ENCODE measurements at places on chromosomes 5 and 9.

GRCh38 chr9:13069498-13069897, 210.0 kb downstream of the MPDZ start:
- no peak for DNase-seq

DNA sequence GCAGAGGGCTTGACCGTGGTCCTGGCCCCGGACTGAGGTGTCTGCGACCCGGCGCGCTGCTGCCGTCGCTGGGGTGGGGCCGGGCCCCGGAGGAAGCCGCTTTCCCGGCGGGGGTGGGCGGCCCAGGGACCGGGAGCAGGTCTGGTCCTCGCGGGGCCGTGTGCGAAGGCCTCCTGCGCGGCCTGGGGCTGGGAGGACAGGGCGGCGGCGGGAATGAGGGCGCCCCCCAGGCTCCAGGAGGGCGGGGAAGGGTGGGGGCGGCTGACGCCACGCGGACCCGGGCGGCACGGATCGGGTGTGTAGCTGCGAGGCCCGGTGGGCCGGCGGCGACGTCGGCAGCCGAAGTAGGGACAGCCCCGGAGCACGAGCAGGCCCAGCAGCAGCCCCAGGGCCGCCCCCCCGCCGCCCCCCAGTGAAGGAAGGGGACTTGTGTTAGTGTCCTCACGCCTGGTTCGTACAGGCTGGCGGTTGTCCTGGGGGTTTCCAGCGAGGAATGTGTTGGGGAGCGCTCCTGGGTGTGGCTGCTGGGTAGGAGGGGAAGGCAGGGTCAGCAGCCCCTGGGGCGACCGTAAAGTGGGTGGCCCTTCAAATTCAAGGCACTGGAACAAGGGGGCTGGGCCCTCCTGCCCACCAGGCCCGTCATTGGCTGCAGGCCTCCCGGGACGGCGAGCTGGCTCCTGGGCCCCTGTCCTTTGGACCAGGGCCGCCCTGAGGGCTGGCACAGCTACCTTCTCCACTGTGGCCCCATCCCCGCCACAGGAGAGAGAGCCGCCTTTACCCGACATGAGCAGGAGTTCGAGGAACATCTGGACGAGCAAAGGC, 597 bp upstream of the TMEM250 start:
- no peak for DNase-seq

DNA sequence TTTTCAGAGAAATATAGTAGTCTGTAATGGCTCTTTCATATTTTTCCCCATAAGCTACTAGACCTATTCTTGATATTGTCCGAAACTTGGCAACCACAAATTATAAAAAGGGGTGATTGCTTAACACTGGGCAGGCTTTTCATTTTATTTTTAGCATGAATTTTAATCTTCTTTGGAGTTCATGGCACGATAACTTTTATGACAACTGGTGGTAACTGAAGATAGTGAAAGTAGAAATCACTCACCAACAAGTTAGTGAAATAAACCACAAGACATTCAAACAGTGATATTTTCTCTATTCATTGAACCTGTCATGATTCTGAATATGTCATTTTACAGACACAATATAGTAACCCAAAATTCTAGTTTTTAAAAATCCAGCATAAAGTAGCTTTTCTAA, 213.9 kb downstream of the PRDM9 start:
- DNase-seq = no peak

GRCh38 chr5:1892685-1893445, 10.1 kb upstream of the IRX4 start:
- no peak for DNase-seq

- no peak for DNase-seq
These were observed 101.4 kb downstream of the FBXO4 start for GRCh38 chr5:42026446-42026845.

GRCh38 chr9:137138722-137139467, at the start of gene GRIN1:
TSS of gene GRIN1 (plus strand) at chr9:137139154. CDS start at chr9:137139487, 333 bp downstream.
- DNase-seq = no peak

DNA sequence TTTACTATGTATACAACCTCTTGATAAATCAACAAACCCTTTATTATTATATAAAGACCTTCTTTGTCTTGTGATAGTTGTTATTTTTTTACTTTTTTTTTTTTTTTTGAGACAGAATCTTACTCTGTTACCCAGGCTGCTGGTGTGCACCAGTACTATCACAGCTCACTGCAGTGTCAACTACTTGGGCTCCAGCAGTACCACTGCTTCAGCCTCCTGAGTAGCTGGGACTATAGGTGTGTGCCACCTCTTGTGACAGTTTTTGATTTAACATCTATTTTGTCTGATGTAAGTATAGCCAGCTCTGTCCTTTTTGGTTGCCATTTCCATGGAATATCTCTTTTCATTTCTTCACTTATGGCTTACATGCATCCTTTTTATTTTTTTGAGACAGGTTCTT, 42.6 kb downstream of the CREBRF start:
- DNase-seq = no peak

GRCh38 chr5:132663771-132664695, 6.1 kb downstream of the IL13 start:
- no peak for DNase-seq

DNA sequence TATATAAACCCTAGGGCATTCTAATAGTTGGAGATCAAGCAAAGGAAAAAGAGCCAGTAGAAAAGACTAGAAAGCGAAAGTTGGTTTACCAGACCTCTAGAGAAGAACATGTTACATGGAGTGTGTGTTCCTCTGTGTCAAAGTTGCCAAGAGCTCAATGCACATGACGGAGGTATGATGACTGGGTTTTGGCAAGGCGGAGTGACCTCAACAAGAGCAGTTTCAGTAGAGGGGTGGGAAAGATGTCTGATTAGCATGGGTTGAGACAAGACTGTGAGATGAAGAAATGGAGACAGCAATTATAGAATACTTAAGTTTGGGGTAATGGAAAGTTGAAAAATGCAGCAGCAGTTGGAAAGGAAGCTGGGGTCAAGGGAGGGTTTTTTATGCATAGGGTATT, 1.6 kb downstream of the ANKDD1B start:
- DNase-seq = no peak

DNA sequence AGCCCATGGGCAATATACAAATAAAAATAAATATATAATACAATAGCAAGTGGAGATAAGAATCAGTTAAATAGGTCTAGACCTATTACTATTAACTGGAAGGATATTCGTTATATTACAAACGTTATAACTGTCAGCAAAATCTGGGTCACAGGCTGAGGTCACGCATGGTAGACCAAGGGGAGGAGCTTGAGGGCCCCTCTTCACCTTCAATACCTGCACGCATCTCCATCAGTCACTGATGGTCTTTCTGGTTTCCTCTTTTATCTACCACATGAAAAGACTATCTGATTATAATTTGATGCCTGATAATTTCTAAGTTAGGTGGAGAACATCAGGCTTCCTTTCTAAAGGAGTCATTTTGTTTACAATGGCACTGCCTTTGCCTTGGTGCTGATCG, 43.2 kb downstream of the MAT2B start:
- no peak for DNase-seq

DNA sequence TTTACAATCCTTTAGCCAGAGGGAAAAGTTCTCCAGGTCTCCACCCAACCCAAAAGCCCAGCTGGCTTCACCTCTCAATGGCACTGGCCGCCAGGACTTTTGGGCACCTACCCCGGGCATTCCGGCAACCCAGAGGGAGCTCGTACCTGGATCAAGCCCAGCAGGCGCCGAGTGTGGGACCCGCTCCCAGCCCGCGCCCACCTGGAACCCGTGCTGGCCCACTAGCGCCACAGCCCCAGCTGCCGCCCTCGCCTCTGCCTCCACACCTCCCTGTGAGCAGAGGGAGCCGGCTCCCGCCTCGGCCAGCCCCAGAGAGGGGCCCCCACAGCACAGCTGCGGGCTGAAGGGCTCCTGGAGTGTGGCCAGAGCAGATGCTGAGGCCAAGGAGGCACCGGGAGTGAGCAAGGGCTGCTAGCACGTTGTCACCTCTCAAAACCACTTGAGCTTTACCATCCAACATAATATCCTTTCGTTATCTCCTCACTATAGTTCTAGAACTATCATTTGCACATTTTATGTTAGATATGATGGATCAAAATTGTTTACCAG, 69.7 kb downstream of the GCNT1 start:
- DNase-seq = no peak

DNA sequence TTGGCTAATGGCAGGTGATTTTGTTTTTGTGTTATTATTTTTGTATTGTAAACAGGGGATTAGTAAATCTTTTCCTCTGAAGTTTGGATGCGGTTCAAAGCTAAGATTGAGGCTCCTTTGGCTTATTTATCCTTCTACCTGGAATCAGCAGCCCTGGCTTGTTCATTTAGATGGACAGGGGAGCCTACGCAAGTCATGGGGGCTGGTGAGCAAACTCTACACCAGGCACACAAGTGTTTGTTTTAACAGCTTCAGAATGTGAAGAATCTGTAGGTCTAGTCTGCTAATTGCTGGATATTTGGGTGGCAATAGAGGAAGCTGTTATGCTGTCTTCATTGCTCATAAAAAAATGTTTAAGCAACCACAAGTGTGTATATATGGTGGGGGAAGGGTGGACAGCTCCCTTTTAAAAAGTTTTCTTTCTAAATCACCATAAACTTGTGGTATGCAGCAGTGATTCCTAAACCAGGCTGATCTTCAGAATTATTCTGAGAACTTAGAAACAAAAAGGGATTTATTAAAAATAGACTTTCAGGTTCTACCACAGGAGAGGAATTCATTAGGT, 20.7 kb downstream of the ZNF462 start:
- no peak for DNase-seq

DNA sequence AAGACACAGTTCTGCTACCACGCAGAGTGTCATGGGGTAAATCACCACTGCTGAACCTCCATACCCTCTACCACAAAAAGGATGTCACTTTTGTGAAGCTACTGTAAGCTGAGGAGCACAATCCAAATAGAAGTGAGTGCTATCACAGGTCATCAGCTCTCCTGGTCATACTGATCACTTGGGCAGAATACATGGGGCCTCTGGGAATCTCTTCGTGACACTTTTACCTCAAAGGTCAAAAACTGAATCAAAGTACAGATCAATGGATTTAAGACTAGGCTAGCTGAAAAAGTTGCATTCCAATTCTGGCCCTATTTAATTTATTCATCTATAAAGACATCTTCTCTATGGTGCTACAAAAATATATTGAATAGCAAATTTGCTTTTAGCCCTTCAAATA, 115.5 kb downstream of the MPDZ start:
- no peak for DNase-seq

GRCh38 chr9:26234865-26235264, 556.6 kb upstream of the TUSC1 start:
- no peak for DNase-seq

GRCh38 chr9:108272349-108272899, 583.4 kb downstream of the ACTL7B start:
- DNase-seq = no peak

DNA sequence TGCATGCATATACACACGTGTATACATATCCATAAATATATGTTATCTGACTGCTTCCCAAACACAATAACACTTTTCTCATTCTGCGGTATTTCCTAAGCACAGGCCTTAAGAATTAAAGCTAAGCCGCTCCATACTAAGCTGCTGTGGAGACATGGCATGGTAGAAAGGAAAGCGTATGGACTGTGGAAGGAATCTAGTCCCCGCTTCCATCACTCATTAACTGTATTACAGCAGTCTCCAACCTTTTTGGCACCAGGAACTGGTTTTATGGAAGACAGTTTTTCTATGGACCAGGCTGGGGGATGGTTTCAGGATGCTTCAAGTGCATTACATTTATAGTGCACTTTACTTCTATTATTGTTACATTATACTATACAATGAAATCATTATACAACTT, 11.3 kb downstream of the CDKL3 start:
- no peak for DNase-seq

DNA sequence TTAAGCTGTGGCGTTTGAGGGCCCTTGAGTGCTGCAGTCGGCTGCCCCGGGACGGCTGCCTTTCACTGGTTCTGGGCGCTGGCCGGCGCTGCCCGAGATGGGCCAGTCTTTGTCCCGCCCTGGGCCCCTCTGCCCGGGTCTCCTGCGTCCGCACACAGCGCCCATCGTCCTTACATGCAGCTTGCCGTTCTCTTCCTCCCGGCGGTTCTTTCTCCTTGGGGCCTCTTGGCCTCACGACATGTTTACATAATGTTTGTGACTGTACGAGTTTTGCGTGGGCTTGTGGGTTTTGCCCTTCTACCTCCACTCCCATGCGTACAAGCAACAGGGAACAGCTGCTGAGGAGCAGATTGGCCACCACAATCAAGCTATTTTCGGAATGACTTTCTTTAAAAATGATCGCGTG, 618 bp downstream of the TNPO1 start:
- DNase-seq = no peak

GRCh38 chr9:137341227-137341626, 39.2 kb upstream of the NRARP start:
- DNase-seq = no peak

GRCh38 chr5:61516946-61517345, 184.9 kb downstream of the ZSWIM6 start:
- no peak for DNase-seq

- no peak for DNase-seq
These were observed 47.6 kb downstream of the RGS3 start for GRCh38 chr9:113511047-113511521.

- DNase-seq = peak; percentile 81
These were observed 117.4 kb upstream of the ELL2 start for GRCh38 chr5:96079075-96079474.

DNA sequence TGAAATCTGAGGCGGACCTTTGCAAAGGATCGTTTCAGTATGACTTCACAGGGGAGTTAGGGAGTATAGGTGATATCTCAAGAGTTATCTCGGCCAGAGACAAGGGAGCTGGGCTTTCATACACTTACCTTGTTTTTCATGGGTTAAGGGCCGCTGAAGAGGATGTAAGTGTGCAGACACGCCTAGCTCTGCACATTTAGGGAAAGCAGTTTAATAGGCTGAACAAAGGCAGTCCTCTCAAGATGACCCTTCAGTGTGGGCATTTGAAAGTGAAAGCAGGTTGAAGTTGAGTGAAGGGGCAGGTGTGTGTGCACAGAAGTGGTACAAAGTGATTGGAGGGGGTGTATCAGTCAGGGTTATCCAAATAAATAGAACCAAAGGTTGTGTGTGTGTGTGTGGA, 33.1 kb upstream of the PRXL2C start:
- no peak for DNase-seq

DNA sequence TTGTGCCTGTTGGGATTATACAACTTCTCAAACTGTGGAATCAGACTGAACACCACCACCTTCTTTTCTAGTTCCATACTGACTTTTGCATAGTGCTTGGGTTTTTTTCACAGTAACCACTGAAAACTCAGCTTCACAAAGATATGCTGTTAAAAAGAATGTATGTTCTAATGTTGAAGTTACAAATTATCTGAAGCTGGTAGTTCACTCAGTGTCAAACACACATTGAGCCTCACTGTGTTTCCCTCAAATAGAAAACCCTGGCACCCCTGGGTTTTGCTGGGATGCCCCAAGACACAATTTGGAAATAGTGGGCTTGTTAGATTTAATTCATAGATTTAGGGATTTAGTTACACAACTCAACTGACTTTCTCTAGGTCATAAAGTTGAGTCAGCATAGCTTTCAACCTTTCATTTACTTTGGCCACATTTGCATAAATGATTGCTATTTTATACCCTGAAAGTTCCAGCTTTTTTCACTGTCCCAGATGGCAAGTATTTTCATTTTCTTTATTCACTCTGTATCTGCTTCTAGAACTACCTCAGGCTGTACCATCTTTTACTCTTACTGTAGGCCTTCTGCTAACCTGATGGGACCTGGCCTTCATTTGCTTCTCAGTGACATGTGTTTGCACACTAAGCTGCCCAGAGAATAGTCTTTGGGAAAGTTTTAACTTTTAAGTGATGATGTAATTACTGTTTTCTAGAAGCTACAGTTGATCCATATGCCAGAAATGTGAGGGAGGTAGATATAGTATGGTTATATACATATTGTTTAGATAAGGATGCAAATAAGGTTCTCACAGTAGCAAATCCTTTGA, 115.1 kb downstream of the CDC42SE2 start:
- DNase-seq = no peak

GRCh38 chr5:41524174-41524573, 13.8 kb upstream of the PLCXD3 start:
- no peak for DNase-seq
